Type B pancreatic cell (in vitro differentiated cells): ENCODE measurements at places on chromosomes 3 and 15. TPM values are rescaled to one million over a fixed set of nuclear protein-coding genes. Genes with fewer than 3 reads are reported as not detected.

Gene PARP9
- 11.1 and 23.0 TPM in 2 replicates for total RNA-seq

Gene KLHL6
- not detected in 2 replicates for total RNA-seq

Gene GOLGA6L7
- total RNA-seq: not detected in 2 replicates

Gene GOLGA8Q
- total RNA-seq: 0.89 TPM in 1 of 2 replicates, not detected in the other

Gene CFAP100
- 4.3 TPM in 1 of 2 replicates, not detected in the other for total RNA-seq

Gene C3orf33
- 2.3 and 2.8 TPM in 2 replicates for total RNA-seq

Gene NAALADL2
- 5.8 and 9.9 TPM in 2 replicates for total RNA-seq

Gene TLR9
- 0.22 TPM in 1 of 2 replicates, not detected in the other for total RNA-seq

Gene IVD
- 31.9 and 86.6 TPM in 2 replicates for total RNA-seq

GRCh38 chr15:30038667-30039523, 43.9 kb upstream of the GOLGA8J start:
- no peak for DNase-seq

GRCh38 chr3:108281670-108282069, 14.7 kb upstream of the HHLA2 start:
- DNase-seq: no peak

DNA sequence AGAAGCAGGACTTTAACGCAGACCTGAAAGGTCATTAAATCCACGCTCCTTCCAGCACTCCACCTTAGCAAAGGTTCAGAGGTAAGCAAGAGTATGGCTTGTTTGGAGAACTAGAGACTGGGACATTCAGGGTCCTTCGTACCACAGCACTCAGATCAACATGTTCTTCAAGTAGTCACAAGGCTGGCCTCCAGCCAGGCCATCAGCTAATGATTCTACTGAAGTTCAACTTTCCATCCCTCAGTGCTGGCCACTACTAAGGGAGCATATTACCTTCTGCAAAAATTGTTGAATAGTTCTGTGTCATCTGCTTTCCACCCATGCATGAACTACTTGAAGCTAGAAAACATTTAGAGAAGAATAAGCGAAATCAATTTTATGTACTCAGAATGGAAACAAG, 17.6 kb downstream of the CD200R1L start:
- no peak for DNase-seq

DNA sequence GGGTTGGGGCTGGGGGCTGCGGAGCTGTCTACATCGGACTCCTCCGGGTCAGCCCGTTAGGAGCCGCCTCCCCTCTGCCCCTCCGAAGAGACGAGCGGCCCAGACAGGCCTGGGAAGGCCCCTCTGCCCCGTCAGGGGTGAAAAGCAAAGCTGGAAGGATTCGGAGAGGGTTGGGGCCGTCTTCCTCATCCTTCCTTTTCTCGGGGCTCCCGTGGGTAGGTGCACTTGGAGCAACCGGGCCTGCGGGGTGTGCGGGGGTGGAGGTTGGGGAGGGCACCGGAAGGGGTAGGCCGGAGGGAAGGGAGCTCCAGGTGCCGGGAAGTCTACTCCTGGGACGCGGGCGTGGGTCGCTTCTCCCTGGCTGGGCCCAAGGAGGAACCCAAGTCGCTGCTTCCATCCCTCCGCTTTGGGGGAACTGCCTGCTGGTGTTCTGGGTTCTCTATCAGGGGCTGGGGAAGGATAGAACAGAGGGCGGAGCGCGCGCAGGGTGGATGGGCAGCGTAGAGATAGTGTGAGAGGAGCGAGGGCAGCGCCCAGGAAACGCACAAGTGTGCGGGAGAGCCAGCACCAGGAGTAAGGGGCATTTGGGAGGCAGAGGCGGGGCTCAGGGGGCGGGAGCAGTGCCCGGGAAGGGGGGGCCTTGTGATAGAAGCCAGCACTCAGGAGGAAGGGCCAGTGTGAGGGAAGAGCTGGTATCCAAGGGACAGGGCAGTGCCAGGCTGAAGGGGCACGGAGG, 590 bp downstream of the POLR2H start:
- no peak for DNase-seq

DNA sequence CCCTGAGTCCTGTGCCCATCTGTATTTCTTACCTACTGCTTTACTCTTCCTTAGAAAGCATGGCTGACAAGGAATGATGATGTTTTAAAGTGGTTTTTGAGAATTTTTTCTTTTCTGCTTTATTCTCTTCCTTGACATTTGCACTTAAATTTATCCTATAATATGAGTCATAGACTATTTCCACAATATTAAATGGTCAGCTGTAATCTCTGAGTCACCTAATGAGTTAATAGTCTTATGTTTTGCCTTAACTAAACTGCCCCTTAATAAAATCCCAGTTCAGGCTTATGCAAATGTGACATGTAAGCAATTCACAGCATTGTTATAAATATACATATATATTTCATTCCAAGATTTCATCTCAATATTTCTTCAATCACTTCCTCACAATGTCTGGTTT, 23.8 kb downstream of the MEIS2 start:
- no peak for DNase-seq

DNA sequence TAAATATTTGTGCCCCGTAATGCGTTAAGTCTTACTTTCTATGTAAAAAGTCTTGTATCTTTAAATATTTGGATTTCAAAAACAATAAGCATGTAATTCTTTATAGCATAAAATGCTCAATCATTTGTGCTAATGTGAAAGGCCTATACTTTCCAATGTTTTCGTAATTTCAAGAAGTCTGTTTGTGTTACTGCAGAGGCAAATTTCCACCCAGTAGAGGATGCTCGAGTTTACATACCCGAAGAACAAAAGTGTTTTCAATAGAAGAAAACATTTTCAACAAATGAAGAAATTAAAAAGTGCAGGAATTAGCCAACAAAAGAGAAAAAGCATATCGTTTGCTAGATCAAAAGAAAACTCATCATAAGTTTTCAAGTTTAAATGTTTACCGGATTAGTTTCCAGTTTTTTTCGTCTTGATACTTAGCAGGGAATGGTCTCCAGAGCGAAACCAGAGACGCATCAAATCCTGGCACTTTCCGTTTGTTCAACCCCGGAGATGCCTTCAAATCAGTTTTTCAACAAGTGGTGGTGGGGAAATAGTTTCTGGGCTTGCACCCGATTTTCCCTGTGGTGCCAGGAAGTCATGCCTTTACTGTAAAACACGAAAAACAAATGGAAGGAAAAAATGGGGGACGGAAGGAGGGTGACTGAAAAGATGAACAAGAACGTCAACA, 1.0 kb downstream of the CGGBP1 start:
- DNase-seq: no peak

DNA sequence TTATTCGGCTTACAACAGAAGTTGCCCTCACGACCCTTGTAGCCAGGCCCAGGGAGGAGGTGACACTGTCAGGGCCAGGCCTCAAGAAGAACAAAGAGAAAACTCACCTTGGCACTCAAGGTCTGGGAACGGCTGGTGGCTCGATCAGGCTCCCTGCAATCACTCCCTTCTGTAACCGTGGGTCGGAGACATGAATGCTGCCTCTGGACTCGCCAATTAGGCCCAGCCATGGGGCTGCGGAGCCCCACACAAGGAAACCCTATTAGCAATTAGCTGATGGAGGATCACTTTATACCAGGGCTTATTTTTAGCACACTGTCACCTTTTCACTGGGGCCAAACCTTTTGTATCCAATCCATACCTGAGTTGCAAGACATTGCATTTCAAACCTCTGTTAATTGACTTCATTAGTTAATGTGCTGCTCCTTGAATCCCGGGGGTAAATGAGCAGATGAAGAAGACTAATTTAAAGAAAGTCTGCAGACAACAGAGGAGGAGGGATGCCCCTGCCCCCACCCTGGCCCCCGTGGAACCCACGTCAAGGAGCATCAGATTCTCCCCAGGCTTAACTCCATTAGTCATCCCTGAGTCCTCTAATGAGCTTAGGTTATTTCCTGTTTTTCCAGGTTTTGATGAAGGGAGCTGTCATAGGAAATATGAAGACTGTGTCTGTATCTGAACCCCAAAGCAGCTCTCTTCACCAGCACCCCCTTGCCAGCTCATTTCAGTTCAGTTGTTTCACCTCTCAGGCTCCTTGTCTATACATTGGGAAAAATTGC, 255.3 kb downstream of the RORA start:
- DNase-seq: no peak

DNA sequence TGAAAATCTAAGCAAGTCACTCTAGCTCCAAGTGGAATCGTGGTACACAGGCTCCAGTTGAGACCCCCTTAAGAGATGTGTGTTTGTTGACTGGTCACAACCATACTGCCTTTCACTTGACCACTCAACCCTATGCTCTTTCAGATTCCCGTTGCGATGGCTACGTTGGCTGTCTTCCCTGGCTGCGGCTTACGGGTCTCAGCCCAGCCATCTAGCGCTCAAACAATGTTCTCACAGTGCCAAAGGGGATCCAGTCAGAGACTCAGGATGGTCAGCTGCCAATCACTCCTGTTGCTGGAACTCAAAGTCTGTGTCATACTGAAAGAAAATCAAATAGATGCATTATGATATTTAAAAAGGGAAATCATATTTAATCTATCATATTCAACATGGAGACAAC, 237.6 kb downstream of the ITPR1 start:
- DNase-seq: no peak

DNA sequence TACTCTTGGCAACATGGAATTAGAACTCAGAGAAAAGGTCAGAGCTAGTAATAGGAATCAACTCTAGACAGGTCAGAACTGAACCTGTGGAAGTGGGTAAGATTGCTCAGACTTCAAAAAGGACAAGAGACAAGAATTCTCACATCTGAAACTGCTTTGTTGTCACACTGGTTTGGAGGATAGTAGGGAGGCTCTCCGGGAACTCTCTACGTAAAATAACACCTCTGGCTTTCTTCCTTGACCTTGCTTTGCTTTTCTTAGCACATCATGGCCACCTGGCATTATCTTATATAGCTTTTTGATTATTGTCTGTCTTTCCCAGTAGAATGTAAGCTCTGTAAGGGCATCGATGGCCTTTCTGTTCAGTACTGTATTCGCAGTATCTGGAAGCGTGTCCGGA, 13.2 kb upstream of the NFKBIZ start:
- DNase-seq: no peak

- DNase-seq: no peak
These were observed 8.9 kb upstream of the PLOD2 start for GRCh38 chr3:146169891-146170290.

GRCh38 chr15:32687556-32687955, 30.2 kb upstream of the GREM1 start:
- no peak for DNase-seq

- no peak for DNase-seq
These were observed 3.5 kb upstream of the FAM81A start for GRCh38 chr15:59434481-59434880.

- no peak for DNase-seq
These were observed 1.7 kb downstream of the MEIS2 start for GRCh38 chr15:37098468-37099318.

DNA sequence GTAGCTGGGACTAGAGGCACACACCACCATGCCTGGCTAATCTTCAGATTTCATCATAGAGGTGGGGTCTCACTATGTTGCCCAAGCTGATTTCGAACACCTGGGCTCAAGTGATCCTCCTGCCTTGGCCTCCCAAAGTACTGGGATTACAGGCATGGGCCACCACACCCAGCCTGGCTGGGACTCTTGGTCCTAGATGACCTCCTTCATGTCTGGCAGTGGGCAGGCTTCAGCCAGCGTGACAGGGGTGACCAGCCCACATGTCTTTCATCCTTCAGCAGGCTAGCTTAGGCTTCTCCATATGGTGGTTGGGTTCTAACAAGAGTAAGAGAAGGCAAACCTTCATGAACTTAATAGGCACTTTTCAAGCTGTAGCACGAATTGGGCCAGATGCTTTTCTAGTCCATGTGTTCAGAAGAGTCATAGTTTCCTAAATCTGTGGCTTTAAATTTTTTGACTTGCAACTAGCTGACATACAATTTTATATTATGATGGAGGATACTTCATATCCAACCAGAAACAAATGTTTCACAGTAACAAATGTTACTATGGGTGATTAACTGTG, 7.6 kb downstream of the GPD1L start:
- no peak for DNase-seq

DNA sequence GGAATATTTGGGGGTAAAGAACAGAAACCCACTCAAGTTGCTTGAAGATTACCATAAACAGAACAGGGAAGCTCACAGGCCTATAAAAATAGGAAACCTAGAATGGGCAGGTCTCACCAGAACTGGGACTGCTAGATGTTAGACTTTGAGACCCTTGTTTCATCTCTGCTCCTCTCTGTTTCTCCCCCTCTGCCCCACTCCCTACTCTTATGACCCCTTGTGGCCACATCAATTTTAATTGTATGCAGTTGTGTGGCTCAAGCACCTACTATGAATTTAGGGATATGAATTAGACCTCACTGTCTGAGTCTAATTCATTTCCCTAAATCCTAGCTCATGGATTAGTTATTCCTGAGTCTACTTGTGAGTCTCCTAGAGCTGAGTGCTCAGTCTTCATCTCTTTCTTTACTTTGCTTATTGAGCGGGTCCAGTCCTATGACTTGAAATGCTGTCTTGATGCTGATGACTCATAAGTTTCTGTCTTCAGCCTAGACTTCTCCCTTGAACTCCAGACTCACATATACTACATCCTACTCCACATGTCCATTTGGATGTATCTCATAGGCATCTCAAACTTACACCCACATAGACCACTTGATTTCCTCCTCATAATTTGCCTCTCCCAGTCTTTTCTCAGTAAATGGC, 78.7 kb downstream of the ITPR1 start:
- no peak for DNase-seq

DNA sequence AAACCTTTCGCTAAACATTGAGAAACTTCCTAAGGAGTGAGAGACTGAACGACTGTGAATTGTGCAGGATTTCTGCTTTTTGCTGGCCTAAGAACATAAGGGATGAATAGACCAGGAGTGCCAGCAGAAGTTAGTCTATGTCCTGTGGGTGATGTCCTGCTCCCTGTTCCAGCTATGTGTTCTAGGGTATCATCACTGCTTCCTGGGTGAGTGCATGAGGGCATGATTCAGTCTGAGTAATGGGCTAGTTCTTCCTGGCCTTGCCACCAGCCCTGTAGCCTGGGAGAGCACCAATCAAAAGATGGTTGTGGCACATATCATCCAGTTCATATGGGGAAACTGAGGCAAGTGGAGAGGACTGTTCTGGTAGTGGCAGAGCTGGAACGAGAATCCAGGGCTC, 153.9 kb upstream of the TPM1 start:
- no peak for DNase-seq

DNA sequence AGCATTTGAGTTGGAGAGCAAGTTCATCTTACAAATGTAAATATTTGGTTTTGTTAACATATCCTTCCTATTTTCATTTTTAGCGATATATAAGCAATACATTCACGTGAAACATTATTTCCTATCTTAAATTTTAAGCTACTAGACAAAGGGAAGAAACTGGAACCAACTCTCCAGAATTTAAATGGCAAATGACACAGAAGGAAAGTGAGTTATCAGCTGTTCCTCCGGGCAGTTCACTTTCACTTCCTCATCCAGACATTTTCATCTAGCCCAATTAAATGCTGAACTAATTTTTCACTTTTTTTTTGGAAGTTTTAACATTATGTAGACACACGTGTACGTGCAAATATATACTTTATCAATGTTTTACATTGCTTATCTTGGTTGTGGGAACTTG, 58.7 kb downstream of the MORC1 start:
- no peak for DNase-seq

GRCh38 chr15:68447976-68448755, 16.2 kb upstream of the ITGA11 start:
- peak; percentile 6 for DNase-seq
